ENCODE measurements at places on chromosomes 12 and 14. TPM values are rescaled to one million over a fixed set of nuclear protein-coding genes. Genes with fewer than 3 reads are reported as not detected.

Gene LMNTD1
- polyA plus RNA-seq: not detected

DNA sequence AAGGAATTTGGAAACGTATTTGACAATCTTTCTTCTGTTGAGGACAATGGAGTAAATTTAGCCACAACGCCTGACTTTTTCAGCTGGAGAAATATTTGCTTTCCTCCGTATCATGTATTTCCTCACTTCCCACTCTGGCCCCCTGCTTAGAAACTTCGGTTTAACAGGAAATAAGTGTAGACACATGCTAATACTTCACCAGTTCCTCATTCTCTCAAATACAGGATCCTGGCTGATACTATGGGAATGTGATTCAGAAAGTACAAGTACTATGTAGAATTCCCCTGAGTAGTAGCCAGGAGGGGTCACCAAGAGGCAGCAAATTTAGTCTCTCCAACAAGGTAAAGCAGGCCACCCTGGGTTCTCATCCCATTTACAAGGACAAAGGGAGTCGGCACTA, 58.0 kb downstream of the FAR2 start:
- no peak for DNase-seq

- DNase-seq: no peak
These were observed 2.1 kb upstream of the EMC9 start for GRCh38 chr14:24143511-24143910.

GRCh38 chr14:51616724-51617409, 34.8 kb upstream of the FRMD6 start:
- DNase-seq: no peak

DNA sequence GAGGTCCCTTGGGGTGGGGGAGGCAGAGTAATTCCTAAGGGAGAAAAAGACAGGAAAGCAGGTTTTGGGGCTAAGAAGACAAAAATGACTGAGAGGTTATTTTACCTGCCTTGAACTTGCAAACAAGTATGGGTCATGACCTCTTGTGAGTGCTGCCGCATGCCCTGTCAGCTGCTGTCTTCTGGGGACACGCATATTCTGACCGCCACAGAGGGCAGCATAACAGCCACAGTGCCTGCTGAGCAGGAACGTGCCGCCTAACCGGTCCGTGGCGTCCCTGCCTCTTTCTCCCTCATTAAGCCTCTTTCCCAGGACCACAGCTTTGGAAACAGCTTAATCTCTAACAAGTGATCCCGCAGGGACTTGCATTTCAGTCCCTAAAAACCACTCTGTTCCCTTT, 51.3 kb upstream of the KCNA1 start:
- no peak for DNase-seq

Gene KLRC4
- polyA plus RNA-seq: not detected

DNA sequence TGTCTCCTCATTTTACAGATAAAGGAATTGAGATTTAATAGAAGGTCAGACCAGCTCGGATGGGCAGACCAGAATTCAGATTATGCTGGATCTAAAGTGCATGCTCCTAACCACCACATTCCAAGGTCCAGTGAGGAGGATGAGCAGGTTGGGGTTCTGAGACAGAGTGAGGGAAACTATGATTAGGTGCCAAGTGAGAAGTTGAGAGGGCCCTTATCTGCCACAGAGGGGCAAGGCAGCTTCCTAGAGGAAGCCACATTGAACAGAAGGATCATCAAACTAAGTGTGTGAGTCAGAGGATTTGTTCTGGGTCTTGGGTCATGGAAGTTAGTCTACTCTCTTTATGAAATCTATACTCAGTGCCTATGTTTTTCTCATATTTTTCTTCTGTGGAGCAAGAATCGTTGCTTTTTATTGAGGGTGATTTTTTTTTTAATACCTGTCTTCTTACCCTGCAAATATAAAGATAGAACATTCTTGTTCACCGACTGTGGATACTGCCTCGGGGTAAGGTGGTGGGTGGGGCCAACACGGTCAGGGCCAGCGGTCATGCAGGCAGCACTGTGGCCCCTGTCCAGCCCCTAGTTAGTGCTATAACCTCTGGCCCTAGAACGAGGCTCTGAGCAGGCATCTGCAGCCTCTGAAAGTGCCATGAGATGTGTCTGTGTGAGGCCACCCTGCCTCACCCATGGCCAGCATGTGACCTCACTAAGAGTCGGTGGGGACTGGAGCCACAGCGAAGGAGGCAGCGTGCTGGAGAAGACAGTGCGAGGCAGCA, 55.6 kb upstream of the PTHLH start:
- DNase-seq: no peak

DNA sequence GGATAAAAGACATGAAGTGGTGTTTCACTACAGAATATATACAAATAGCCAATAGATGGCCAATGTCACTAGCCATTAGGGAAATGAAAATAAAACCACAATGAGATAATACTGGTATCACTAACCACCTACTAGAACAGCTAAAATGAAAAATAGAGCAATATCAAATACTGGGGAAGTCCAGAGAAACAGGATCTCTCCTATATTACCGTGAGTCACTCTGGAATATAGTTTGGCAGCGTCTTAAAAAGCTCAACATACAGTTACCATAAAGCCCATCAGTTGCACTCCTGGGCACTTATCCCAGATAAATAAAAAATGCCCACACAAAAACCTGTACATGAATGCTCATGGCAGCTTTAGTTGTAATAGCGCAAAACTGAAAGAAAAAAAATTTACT, 101.7 kb downstream of the TMTC1 start:
- no peak for DNase-seq

Gene ENDOU
- 0.41 TPM for polyA plus RNA-seq

Gene WDHD1
- polyA plus RNA-seq: 21.3 TPM

DNA sequence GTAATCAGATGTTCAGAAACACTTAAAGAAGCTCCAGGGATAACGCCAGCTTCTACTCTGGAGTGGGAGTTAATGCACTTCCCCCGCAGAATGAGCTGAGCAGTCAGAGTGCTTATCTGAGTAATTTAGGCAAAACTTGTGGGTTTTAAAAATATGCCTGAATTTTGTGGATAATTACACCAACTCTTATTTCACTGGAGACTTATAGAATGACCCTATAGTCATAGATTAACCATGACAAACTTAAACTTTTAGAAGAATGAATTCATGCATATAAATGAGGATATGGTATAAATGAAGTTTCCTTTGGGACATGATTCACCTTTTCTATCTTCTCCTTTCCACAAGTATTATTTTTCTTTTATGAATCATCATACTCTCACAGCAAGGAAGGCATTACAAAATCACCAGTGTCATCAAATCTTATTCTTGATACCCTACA, 241.1 kb upstream of the FBXO33 start:
- no peak for DNase-seq

Gene TTC9
- polyA plus RNA-seq: 3.1 TPM

DNA sequence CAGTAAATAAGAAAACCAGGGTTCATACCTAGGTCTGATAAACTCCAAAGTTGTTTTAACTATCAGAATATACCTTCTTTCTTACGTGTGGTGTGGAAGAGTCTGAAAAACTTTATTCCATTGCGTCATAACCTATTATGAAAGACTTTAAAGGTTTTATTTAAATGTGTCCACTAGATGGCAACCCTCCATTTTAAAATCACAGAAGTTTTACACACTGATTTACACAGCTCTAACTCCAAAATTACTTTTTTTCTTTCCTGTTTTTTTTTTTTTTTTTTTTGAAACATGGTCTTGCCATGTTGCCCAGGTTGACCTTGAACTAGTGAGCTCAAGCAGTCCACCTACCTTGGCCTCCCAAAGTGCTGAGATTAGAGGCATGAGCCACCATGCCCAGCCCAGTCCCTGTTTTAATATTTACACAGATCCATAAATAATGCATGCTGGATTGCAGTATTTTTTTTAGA, 17.3 kb upstream of the TMPRSS12 start:
- peak; percentile 47 for DNase-seq

GRCh38 chr12:47977046-47977771, 13.8 kb downstream of the TMEM106C start:
- no peak for DNase-seq

Gene CDK2
- 56.8 TPM for polyA plus RNA-seq

Gene MIP
- not detected for polyA plus RNA-seq

Gene PPP1R13B
- polyA plus RNA-seq: 28.4 TPM

- DNase-seq: no peak
These were observed 83.9 kb downstream of the PAPOLA start for GRCh38 chr14:96586056-96586455.

- DNase-seq: no peak
These were observed 25.2 kb downstream of the KRT8 start for GRCh38 chr12:52879394-52880351.

GRCh38 chr12:51827925-51828818, 20.3 kb downstream of the FIGNL2 start:
- no peak for DNase-seq

DNA sequence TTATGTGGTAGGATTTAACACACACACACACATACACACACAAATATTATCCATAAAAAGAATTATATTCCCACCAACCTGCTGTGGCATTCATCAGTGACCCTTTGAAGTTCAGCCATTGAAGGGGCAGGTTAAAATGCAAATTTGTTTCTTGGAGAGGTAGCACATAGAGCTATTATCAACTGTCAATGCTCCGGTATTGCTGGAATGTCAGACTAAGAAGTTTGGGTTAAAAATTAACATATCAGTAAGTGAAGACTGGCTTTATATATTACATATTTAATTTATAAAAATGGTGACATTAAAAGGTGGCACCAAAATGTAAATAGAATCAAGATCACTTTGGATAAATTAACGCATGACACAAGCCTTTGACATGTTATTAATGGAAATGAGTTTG, 207.3 kb downstream of the DAD1 start:
- no peak for DNase-seq

Gene GALNT16
- polyA plus RNA-seq: 1.9 TPM

DNA sequence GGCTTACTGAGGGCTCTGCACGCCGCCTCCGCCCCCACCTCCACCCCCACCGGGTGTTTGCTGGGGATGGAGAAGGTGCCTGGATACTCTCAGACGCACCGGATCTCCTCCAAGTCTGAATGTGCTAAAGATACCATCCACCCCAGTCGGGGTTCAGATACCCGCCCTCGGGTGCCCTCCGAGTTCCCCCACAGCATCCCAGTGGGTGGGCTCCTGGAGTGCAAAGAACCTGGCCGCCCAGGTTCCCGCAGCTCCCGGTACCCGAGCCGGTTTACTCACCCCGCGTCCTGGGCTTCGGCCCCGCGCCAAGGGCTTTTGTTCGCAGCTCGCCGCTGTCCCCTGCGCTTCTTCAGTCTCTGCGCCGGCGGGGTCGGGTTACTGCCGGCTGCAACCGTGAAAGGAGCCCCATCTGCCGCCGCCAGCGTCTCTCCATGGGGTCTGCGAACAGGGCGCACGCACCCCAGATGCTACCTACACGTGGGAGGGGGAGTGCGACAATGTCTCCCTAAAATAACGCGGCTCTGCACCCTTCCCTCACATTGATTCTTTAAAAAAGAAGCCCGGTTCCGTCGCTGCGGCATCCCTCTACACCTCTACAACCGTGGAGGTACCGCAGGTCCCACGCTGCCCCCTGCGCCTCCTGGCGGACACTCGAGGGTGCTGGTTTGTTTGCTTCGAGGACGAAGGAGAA, at the start of gene CCDC177:
Gene CCDC177 (minus strand): TSS at position 609 of the 691 bp plus-strand sequence. CDS start 1,249 bp downstream, outside the sequence.
- DNase-seq: no peak

Gene PPP4R4
- polyA plus RNA-seq: 0.32 TPM

DNA sequence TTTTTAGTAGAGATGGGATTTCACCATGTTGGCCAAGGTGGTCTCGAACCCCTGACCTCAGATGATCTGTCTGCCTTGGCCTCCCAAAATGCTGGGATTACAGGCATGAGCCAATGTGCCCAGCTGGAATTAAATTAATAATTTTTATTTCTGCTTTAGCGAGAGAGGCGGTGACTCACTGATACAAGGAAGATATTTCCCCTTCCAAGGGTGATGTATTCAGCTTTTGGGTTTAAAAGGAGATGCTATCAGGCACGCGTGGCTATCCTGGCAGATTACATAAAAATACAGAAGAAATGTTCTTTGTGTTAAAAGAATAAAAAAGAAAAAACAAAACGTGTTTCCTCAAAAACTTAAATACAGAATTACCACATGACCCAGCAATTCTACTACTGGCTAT, 12.4 kb upstream of the P2RX7 start:
- DNase-seq: no peak

DNA sequence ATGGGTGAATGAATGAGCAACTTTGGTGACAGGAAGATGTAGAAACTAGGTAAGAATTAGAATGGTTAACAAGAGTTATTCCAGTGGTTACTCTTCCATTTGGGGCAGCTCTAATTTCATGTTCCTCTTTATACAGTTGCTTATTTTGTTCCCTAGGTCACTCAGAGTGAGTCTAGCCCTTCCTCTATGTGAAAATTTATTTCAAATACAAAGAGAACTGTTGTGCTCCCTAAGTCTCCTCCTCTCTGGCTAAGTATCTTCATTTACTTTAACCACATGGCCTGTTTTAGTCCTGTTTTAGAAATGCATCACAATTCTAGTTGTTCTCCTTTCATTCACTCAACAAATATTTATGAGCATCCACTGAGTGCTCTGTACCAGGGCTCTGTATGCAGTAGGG, 51.1 kb upstream of the HIF1A start:
- no peak for DNase-seq

Gene ZNF385A
- polyA plus RNA-seq: 10.1 TPM

DNA sequence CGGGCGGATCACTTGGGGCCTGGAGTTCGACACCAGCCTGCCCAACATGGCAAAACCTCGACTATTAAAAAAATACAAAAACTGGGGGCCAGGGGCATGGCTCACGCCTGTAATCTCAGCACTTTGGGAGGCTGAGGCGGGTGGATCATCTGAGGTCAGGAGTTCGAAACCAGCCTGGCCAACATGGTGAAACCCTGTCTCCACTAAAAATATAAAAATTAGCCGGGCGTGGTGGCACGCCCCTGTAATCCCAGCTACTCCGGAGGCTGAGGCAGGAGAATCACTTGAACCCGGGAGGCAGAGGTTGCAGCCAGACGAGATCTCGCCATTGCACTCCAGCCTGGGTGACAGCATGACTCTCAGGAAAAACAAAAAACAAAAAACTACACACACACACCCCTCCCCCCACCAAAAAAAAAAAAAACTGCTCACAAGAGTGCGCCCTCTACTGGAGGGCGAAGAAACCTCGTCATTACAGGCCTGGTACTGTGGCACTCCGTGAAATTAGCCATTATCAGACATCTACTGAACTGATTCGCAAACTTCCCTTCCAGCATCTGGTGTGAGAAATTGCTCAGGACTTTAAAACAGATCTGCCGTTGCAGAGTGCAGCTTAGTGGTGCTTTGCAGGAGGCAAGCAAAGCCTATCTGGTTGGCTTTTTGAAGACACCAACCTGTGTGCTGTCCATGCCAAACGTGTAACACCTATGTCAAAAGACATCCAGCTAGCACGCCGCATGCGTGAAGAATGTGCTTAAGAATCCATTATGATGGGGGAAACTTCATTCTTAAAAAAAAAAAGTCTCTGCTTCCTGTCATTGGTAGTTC, 7.7 kb downstream of the PPP1R3E start:
- DNase-seq: no peak
